ENCODE measurements at places on chromosomes 2 and 18.

DNA sequence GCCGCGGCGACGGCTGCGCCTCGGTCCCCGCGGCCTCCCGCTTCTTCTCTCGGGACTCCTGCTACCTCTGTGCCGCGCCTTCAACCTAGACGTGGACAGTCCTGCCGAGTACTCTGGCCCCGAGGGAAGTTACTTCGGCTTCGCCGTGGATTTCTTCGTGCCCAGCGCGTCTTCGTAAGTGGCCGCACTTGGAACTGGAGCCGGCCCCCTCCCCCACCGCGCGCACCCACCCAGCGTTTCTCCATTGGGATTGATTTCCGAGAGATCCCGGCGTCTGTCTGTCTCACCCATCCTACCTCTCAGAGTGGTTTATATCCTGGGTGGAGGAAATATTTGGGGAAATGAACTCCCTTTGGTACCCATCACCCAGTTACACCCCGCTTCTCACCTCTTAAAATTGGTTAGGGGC is 498 bp downstream of the ITGAV start:
- DNase-seq = peak; percentile 76

DNA sequence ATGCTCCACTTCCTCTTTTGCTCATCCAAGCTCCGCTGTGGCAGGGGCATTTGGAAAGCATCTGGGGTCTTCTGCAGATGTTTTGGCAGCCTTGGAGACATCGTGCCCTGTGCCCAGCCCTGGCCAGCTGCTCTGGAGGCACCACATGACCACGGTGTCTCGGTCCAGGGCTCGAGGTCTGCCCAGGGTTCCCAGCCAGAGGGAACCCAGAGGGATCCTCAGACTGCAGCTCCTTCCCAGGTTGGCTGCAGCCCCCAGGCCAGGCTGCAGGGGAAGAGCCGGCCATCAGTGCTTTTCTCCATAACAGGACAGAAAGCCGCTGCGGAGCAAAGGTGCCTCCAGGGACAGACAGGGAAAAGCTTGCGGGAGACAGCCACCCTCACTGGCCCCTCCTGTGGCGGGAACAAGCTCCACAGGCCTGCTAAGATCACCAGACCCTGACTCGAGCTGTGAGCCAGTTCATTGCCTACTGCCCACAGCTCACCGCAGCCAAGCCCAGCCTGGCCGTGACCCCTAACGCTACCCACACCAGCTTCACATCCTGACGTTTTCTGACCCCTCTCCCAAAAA is 74.7 kb downstream of the SMAD7 start:
- DNase-seq = no peak

GRCh38 chr2:46715541-46715940 is 200.1 kb downstream of the MCFD2 start:
- no peak for DNase-seq

GRCh38 chr2:101718993-101719571 is 21.6 kb downstream of the MAP4K4 start:
- no peak for DNase-seq

GRCh38 chr2:121266543-121267106 is 18.4 kb downstream of the TFCP2L1 start:
- DNase-seq = no peak

GRCh38 chr2:205998583-205998982 is 87.4 kb downstream of the INO80D start:
- DNase-seq = no peak

DNA sequence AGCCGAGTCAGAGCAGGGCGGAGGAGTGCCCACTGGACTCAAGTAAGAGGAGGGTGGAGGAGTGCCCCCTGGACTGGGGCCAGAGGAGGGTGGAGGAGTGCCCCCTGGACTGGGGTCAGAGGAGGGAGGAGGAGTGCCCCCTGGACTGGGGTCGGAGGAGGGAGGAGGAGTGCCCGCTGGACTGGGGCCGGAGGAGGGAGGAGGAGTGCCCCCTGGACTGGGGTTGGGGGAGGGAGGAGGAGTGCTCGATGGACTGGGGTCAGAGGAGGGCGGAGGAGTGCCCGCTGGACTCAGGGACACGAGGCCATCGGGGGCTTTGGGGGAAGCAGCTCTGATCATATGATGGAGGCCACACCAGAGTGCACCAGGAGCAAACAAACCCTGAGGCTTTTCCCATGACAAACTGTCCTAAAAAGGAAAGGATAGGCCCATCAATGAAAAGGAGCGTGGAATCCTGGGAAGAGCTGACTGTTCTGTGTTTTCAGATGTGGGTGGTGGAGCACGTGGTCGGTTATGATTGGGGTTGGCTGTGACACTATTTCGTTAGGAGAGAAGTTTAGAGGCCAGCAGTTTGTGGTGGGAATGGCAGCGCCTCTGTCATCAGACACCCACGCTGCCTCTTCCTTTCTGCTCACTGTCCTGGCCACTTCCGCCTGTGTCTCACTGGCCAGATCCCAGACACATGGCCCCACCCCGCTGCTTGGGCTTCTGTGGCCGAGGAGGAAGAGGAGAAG is 24.5 kb upstream of the HPCAL1 start:
- DNase-seq = no peak

DNA sequence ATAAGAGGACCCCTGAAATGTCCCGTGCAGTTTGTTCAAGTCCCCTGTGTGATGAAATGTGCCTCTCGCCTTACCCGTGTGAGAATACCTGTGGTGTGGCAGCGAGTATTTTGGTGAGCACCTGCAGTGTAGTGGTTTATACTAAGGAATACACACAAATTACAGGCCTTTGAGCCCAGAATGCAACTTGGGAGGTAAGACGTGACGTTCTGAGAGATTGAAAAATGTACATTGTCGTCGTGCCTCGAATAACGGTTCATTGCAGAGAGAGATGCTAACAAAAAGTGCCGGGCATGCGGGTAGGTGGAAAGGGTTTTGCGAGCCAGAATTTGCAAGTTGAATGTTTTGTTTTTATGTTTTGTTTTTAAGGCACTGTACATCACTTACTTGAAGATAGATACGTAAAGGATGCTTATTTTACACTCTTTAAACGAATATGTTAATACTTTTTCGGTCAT is 867 bp downstream of the RBBP8 start:
- DNase-seq = no peak

DNA sequence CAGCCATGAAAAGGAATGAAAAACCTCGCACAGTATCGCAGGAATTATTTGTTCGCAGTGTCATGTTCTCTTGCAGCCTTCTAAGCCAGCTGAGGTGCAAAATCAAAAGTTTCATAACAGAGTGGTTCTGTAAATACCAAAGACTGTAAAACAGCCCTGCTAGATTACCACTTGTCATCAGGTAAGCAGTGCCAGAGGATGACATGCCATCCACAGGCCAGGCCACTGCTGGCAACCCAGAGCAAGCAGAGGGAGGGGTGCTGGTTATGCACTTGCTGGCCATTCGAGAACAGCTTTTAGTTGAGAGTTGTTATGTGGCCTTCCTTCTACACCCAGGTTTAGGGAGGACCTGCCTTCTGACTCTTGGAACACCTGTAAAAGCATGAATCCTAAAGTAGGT is 114.3 kb upstream of the MGAT5 start:
- DNase-seq = no peak

GRCh38 chr2:72605836-72606442 is 219.9 kb downstream of the EXOC6B start:
- DNase-seq = no peak

- no peak for DNase-seq
Observed at GRCh38 chr2:178844269-178844668, 37.0 kb upstream of the TTN start.

DNA sequence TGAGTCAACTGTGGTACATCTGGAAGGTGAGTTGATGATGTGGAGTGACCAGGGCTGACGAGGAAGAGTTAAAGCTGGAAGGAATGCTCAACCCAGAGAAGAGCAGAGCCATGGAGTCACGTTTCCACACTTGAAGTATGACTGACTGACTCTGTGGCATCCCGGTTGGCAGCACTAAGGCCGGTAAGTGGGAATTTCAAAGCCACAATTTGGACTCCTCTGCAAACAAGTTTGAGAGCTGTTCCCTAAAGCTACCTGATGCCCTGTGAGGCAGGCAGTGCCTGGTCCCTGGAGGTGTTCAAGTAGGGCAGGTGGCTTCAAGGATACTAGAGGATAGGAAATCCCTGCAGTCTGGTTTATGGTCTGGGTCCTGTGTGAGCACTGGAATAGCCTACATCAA is 69.3 kb upstream of the ITGB6 start:
- DNase-seq = no peak

- DNase-seq = no peak
Observed at GRCh38 chr2:105396254-105397024, 2.4 kb downstream of the FHL2 start.

DNA sequence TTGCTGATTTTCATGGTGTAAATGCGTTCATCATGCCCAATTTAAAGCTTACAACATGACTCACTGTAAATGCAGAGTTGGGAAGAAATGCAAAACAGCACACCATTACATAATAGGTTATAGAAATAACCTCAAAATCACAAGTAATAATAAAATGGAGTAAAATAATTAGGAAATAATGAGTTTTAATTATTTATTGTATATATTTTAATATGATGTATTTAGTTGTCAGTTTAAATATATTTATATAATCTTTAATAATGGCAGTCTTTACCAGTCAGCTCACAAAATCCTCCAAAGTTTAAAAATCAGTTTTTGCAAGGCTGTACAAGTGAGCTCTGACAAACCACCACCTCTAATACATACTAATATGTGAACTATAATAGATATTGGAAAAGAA is 180.2 kb downstream of the RND3 start:
- DNase-seq = no peak

DNA sequence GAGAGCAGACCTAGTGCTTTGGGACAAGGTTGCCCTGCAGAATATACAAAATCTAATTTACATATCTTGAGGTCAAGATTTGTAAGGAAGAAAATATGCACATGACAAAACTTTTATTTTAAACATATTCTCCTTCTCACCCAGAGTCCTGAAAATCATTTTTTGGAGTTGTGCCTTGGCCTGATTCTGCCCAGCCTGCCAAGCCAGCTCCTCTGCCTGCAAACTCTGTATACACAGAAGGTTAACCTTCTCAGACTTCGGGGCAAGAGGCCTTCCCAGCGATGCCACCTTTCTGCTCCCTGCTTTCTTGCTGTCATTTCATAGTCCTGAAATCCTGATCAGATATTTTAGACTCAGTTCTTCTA is 95.8 kb upstream of the CAVIN2 start:
- DNase-seq = no peak

GRCh38 chr2:132979339-132980093 is 309.5 kb upstream of the LYPD1 start:
- DNase-seq = no peak

GRCh38 chr18:73880387-73880786 is 267.2 kb downstream of the FBXO15 start:
- no peak for DNase-seq

GRCh38 chr2:46643493-46643892 is 164.1 kb downstream of the TMEM247 start:
- no peak for DNase-seq

DNA sequence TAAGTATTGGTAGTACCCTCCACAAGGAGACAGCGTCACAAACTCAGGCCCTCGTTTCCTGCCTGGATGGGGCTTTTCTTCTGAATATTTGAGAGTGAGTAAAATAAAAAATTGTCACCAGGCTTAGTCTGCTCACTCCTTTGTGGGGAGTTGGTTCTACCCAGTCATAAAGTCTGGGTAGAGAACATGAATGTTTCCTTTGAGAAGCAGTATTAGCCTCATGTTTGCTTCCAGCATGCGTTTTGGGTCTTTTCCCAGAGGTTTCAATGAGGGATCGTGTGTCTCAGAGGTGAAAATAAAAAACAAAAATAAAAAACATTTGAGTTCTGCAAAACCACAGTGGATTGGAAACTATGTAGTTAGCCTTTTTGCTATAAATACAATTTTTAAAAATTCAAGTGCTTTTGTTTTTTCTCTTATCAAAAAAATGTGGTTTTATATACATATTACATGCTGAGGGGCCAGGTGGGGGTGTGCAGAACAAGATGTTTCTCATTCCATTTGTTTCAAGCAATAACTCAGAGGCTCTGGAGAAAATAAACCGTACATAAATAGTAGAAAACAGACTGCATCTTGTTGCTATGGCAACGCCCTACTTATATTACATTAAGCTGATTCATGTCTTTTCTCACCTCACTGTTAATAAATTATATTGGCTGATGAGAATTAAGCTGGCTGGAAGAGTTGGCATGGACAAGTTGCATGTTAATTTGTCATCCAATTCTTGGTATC is 225.4 kb upstream of the FBXO11 start:
- DNase-seq = no peak
